ENCODE measurements at places on chromosomes 3 and 15.
A peak's percentile ranks its signal among the peaks of the same experiment; 100 is the strongest.

DNA sequence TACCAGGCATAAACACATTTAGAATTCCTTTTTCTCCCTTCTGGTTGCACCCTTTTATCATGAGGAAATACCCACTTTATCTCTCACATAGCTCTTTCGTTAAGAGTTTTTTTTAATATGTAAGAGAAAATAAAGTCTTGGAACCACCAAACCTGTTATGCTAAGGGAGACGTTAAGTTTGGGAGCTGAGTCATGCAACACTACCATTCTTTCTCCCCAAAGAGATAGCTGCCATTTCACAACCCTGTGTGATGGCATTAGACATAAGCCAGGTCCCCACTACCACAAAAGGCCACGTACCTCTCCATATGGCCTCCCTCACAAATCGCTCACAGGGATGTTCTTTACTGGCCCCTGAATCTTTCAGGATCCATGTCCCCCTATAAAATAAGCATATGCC lies 7.6 kb upstream of the NIPA1 start:
- DNase-seq: no peak

DNA sequence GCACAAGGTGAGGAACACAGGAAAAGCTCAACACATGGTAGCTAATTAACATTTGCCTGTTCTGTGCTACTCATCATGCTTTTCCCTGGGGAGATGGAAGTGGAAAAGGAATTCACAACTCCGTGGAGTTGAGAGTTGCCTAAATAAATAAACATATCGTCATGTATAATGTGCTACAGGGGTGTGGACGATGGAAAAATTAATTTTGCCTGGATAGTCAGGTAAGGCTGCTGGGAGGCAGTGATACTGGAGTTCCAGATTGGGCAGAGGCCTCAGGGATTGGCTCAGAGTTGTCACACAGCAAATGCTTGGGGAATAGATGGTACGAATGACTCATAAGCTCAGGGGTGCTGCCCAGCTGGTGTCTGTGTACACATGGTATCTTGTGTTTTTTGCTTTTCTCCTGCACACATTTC lies 3.1 kb upstream of the ABHD6 start:
- DNase-seq: no peak

DNA sequence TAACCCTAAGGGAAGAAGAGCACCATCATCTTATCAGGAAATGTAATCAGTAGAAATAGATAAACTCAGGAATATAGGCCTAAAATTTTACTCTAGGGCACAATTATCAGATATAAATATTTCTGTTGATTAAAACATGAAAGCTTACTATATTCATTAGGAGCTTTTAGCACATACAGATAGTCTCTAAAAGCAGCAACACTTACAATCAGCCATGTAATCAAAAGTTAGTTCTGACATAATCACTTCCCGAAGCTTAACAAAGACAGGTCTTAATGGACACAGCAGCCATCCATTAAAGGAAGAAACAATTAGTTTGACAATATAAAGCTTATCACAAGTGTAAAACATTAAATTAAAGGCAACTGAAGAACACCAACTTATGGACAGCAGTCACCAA lies 30.6 kb downstream of the DCLK3 start:
- DNase-seq: no peak

- DNase-seq: no peak
Measured at GRCh38 chr3:122219242-122219872, 35.9 kb downstream of the CASR start.

DNA sequence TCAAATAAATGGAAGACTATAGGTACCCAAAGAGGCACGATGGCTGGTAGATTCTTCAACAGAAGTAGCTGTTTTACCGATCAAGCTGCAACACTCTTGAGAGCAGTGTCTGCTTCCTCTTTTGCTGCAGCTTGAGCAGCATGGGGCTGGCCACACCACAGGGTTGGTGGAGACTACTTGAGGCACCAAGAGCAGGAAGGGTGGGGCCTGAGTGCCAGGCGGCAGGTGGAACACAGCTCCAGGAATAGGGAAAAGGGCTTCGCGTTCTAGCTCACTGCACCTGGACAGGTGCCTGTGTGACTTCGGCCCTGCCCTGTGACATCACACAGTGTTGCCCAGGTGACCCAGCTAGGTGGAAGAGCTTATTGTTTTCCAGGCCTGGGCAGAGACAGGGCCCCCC lies at the start of gene CCDC33:
TSS of gene CCDC33 (plus strand) at position 365 of the 400 bp plus-strand sequence. CDS start 394 bp downstream, outside the sequence.
- no peak for DNase-seq

GRCh38 chr15:59295261-59296001 lies 77.2 kb downstream of the MYO1E start:
- no peak for DNase-seq

DNA sequence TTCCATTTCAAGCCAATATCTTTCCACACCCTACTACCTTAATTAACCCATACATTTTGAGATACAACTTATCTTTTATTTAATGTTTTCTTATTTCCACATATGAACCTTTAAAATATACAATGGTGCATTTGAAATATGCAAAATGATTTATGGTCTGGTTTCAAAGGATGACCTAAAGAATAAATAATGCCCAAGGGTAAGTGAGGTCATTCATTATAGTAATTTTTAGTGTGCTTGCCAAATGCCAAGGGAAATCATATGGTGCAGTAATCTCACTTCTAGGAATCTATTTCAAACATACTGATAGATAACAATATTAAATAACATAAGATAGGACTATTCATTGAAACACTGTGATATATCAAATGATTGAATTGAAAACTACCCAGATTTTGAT lies 1055.4 kb downstream of the AGBL1 start:
- no peak for DNase-seq

DNA sequence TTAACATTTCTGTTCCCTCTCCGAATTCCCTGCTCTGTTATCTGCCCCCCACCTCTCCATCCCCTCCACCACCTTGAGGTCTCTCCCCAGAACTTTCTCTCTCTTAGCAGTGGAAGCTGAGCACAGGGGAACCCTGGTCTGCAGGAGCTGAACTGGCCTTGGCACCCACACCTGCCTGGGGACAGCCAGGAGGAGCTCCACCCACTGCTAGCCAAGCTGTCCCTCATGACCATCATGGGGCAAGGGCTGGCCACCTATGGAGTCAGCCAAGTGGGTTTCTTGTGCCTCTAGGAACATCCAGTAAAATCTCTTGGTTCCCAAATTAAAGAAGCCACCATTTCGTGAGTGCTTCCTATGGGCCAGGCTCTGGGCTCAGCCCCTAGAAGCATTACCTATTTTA lies 276.4 kb upstream of the TLE3 start:
- no peak for DNase-seq

DNA sequence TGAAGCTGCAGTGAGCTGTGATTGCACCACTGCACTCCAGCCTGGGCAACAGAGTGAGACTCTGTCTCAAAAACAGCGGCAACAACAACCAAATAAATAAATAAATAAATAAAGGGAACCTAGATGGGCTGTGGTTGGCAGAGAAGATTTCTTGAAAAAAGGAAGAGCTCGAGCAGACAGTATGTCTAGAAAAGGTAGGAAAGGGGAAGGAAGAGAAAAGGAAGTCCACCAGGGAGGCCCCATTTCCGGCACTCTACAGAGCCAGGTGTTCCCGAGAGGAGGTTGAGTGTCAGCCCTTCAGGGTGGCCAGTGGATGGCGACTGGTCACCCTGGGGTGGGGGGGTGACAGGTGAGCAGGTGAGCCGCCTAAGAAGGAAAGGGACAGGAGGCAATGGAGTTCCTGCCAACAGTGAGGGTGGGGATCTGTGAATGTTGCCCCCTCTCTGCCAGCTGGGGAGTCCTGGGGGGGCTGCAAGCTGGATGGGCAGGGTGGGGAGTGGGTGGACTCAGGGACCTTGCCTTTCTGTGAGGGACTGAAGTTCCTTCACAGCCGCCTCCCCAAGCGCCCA lies 14.8 kb downstream of the PAQR5 start:
- DNase-seq: no peak

DNA sequence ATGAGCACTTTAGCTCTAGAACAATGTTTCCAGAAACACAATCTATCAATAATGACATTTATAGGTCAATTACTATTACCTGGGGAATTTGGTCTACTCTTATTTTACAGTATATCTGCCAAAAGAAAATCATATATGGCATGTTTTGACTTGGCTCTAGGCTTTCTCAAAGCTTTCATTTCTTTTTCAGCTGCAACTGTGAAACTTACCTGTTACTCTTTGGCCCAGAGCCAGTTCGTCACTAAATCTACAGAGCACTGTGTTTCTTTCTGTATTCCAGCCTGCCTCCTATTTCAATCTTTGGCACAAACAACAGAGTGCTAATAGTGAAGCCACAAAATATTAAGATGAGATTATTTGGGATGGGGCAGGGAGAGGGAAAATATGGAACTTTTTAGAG lies 76.0 kb downstream of the P2RY1 start:
- DNase-seq: no peak

GRCh38 chr3:157865352-157866000 lies 240.7 kb downstream of the SHOX2 start:
- DNase-seq: peak; percentile 93

- peak; percentile 22 for DNase-seq
Measured at GRCh38 chr3:47430606-47431005, 45.1 kb downstream of the SCAP start.

DNA sequence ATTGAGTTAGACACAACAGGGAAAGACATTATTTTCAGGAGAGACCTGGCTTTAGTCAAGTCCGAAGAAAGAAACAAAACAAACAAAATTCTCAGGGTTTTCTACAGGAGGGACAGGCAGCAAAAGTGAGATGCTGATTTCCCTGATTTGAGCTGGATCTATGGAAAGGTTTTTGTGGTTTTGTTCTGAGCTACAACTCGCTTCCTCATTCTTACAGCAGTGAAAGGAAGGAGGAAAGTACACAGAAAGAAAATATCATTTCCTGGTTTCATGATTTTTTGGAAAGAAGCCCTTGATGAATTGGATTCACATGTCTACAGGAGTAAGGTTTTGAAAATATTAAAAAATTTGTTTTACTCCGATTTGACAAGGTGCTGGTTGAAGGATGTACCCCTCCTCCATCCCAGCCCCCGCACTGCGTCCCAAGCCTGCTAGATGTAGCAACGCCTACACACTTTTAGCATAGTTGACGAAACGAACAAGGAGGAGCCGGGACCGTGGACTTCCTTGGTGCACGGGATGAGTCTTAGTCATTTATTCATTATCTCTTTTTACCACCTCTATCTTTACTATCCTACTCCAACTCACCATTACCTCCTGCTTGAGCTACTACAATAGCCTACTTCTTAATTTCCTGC lies 10.8 kb downstream of the PRICKLE2 start:
- DNase-seq: no peak

DNA sequence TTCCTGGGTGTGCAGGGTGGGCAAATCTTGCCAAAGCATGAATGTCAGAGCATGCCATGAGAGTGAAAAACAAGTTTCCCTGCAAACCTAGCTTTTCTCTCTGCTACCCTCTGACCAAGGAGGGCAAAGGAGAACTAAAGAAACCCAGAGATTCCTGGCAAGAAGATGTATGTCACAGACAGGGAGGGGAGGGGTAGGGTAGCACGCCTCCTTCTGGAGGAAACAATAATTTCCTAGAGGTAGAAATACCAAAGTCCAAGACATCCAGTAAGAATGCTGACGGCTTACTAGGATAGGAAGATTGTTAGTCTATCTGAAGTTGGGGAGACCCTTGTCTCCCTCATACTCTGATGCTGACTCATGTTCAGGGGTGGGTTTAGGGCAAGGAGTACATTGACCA lies 203.9 kb downstream of the NR1D2 start:
- DNase-seq: peak; percentile 64

- DNase-seq: peak; percentile 56
Measured at GRCh38 chr15:66631616-66632263, 65.9 kb upstream of the LCTL start.

DNA sequence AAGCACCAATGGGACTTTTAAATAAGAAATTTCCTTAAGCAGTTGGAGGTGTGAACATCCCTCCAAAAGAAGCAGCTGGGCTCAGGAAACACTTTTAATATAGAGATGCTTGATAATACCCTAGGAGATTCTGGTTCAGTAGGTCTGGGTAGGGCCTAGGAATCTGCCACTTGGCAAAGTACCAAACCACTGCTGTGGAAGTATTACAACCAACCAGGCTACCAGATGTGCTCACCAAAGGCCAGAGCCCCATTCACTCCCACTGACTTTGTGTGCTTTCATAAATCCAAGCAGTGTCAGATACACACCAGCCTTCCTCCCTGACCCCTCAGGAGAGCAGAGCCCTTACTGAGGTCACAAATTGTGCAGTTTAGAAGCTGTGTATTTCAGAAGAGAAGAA lies 162.6 kb downstream of the CCNL1 start:
- DNase-seq: no peak

- no peak for DNase-seq
Measured at GRCh38 chr3:19970327-19970726, 23.4 kb downstream of the RAB5A start.

- DNase-seq: no peak
Measured at GRCh38 chr3:151347432-151347831, 18.1 kb upstream of the P2RY13 start.

- DNase-seq: no peak
Measured at GRCh38 chr3:4687167-4687566, 194.0 kb downstream of the ITPR1 start.

DNA sequence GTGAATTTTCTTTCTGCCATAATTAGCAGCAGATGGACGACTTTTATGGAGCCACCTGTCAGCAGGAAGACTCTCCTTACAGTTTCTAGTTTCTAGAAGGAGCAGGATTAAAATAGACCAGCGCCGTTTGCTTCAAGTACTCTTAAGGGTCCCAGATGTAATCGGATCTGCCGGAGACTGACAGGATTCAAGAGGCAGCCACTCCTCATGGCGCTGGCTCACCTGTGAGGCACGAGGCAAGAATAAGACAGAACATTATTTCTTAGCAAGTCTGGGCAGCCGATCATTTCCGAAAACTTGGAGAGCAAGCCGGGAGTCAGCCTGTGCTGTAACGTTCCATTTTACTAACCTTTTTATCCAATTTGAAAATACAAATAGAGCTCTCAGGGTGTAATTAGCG lies 410.4 kb upstream of the RORA start:
- DNase-seq: no peak

DNA sequence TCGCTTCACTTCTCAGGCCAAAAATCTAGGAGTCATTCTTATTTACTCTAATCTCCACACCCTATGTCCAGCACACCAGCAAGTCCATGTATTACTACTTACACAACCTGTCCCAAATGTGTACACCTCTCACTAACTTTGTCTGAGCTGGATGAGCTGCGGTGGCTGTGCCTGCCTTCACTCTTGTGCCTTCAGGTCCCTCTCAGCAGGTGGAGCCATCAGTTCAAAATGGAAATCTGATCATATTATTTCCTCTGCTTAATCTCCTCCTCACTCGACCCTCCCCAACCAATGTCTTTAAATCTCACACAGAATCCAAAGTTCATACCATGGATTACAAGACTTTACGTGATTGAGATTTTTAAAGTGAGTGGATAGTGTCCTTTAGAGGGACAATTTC lies 82.8 kb downstream of the SSR3 start:
- DNase-seq: no peak

- no peak for DNase-seq
Measured at GRCh38 chr3:122101646-122102045, 46.5 kb downstream of the CD86 start.

DNA sequence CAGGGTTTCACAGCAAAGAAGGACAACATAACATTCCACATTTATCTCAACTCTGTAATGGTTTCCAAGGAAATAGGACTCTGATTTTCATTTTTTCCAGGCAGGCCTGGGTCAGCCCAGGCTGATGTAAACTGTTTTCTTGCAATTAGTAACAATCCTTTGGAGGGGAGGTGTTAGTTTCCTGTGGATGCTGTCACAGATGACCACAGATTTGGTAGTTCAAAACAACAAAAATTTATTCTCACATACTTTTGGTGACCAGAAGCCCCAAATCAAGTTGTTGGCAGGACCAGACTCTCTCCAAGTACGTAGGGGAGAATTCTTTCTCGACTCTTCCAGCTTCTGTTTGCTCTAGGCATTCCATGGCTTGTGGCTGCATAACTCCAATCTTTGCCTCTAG lies 88.0 kb downstream of the EDEM1 start:
- DNase-seq: no peak

Data from endodermal cell (in vitro differentiated cells).